ENCODE measurements at places on chromosomes 7 and 10. TPM values are rescaled to one million over a fixed set of nuclear protein-coding genes. Genes with fewer than 3 reads are reported as not detected.
A peak's percentile ranks its signal among the peaks of the same experiment; 100 is the strongest.

The ALKBH4 gene
- total RNA-seq, result 32.0 TPM

DNA sequence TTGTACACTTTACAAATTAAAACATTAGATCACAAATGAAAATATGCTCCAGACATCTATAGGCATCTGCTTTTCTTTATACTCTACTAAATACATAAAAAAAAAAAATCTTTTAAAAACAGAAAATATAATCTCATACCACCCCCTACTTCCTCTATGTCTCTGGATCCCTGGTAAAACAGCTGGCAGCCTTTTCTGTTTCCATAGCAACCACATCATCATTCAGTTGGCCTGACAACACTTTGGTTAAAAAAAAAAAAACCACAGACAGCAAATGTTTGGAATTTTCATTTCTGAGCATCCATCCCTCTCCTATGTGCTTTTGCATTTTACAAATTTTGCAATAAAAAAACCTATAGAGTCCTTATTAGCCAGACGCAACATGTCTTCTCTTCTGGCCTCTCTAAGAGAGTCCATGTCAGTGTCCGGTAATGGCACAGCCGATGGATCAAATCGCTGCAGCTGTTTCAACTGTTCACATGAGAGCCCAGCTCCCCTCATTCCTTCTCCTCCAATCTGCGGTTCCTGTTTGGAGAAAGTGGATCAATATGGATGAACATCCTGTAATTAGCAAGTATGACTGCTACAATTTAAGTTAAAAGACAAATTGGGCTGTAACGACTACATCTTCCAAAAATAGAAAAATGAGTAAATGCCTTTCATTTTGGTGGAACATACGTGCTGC is 105.6 kb downstream of the NSUN6 start:
- DNase-seq, result peak; percentile 5

The STEAP4 gene
- 9.4 TPM for total RNA-seq

The ACHE gene
- total RNA-seq, result not detected

The SUN1 gene
- total RNA-seq, result 164 TPM

DNA sequence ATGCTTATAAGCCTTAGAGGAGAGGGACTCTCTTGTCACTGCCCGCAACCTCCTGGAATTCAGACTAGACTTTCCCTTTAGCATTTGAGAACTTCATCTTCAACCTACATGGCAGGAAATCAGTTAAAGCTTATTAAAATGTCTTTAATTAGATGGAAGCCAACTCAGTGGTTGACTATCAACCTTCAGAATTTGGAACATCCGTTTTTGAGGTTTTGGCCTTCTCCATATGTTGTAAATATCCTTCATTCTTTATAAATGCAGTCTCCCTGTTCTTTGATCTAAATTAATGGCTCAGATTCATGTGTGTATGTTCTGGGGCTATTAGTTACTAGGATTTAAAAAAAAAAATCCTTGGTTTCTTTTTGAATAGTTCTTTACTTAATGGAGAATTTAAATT is 85.0 kb downstream of the ANKRD61 start:
- no peak for DNase-seq

GRCh38 chr10:77486517-77486916 is 151.1 kb downstream of the KCNMA1 start:
- no peak for DNase-seq

The MYOF gene
- total RNA-seq, result 109 TPM
